Vagina (tissue), 2 donors: ENCODE measurements at places on chromosomes 1 and 21. TPM values are rescaled to one million over a fixed set of nuclear protein-coding genes. Genes with fewer than 3 reads are reported as not detected.

TCHH gene
- total RNA-seq: 0.25 TPM

SRM gene
- 68.0 TPM for total RNA-seq

FCRLA gene
- total RNA-seq: not detected

CD101 gene
- 3.9 TPM for total RNA-seq

BATF3 gene
- 7.9 TPM for total RNA-seq

IGSF8 gene
- total RNA-seq: 21.6 TPM

USH2A gene
- under 0.01 TPM for total RNA-seq

GRCh38 chr1:115175596-115175995 lies 86.3 kb upstream of the TSPAN2 start:
- no peak for DNase-seq

DNA sequence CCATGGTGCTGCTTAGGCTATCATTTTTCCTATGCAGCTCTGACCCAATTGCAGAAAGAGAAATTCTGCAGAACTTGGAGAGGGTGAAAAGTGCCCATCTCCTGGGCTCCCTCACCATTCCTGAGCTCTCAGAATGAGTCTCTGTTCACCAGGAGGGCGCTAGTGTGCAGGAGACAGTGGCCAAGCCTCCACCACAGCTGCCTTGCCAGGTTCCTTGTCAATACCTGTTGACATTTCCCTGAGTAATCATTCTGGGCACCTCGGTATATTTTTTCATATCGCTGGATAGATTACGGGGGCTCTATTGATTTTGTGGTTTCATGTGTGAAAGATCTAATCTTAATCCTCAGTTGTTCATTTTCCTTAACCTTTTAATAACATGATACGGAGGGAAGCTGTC lies 13.0 kb upstream of the C8B start:
- DNase-seq: peak; percentile 29

DNA sequence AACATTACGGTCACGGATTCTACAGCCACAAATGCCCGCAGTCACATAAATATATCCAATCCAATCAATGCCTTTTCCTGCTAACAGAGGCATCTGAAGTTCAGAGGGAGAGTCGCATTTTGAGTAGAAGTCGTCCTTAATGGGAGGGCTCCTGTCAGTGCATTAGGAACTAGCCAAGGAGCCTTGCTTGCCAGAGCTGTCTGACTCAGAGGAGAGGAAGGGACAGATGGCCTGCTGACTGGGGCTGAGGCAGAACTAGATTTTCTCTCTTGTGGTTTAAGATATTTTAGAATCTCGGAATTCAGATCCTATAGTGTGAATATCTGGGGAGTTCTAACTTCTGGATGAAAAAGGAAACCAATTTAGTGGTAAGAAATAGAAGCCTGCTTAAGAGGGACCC lies 10.6 kb downstream of the XKR8 start:
- no peak for DNase-seq

DNA sequence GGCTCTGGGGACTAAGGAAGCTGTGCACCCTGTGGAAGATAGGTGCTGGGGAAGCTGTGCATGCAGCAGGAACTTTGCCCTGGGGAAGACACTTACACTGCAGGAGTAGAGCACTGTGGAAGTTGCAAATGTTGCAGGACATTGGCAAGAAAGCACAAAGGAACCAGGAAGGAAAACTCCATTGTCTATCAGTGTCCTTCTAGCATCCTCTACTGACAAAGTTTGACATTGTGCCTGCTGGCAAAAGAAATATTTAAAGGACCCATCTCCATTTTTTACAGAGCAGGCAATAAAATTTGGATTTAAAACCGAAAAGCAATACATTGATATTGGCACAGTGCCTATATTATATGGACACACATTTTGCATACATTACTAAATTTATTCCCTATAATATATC lies 394.1 kb downstream of the PBX1 start:
- DNase-seq: no peak

- DNase-seq: no peak
These were observed 5.9 kb downstream of the PKLR start for GRCh38 chr1:155295183-155295941.

DNA sequence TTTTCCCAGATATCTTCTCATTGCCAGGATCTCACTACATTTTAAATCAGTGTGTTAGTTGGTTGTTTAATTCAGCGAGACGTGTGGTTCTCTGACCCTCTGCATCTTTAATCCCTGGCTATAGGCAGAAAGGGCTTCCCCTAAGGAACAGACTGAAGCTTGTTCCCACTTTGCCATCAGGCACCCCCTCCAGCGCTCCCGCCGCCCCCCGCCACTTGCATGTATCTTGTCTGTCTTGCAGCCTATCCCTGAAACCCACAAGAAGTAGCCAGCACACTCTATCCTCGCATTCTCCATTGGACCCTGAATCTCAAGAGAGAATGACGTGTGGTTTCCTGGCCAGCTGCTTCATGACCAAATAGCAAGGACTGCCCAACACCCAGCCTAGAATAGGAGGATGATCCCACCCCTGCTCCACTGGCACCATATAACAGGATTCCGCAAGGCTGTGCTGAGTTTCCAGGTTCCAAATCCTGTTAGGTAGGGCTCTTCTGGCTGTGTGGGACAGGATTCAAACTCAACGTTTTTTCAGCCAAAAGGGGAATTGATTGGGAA lies 7.8 kb downstream of the CLDN19 start:
- DNase-seq: peak; percentile 82

DNA sequence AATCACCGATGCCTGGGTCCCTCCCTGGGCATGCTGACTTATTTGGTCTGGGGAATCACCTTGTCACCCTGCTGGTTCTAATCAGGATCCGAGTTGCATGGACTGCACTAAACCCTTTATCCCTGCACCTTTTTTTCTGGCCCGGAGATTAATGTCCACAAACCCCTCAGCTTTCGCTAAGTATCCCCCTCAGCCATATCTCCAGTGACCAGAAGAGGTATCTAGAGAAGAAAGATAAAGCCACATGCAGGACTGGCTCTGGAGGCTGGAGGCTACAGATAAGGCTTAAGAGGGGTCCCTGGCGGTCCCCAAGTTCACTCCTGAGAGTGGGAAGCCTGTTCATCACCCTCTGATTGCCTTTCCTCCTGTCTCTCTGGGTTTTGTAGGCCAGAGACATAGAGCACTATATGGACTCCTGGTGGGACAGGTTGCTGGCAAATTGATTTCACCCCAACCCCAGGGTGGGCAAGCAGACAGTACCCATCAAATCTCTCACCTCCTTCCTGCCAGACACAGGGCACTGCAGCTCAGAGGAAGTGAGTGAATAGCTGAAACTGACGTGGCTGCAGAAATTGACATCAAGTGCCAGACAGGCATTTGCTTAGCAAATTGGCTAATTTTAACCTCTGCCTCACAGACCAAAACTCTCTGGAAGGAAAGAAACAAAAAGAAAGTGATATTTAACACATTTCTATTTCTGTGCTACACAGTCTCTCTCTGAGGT lies 38.8 kb downstream of the HMGB4 start:
- DNase-seq: no peak

GRCh38 chr1:7898962-7899361 lies 41.7 kb downstream of the TNFRSF9 start:
- no peak for DNase-seq
